ENCODE measurements at places on chromosomes 4 and X.

GRCh38 chr4:89077761-89078160, 20.8 kb upstream of the FAM13A start:
- DNase-seq: no peak

- DNase-seq: no peak
Measured at GRCh38 chr4:180665481-180665880, 1577.7 kb upstream of the TENM3 start.

GRCh38 chr4:147039976-147040575, 94.4 kb upstream of the TTC29 start:
- peak; percentile 22 for DNase-seq

DNA sequence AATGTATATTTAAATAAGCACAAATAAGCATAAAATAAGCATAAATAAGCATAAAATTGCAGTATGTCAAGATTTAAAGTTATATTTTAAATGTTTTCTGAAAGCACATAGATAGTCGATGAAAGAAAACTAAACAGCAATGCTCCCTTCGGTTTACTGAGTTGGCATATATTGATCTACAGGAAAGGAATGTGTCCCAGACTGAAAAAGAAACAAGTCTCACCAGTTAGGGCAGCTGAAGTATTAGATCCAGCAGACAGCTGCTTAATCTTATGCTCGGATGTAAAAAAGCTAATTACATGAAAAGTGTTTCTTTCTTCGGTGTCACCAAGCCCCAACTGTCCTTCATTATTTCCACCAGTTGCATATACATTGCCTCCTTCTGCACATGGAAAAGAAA, 8.7 kb downstream of the RPGR start:
- DNase-seq: no peak

DNA sequence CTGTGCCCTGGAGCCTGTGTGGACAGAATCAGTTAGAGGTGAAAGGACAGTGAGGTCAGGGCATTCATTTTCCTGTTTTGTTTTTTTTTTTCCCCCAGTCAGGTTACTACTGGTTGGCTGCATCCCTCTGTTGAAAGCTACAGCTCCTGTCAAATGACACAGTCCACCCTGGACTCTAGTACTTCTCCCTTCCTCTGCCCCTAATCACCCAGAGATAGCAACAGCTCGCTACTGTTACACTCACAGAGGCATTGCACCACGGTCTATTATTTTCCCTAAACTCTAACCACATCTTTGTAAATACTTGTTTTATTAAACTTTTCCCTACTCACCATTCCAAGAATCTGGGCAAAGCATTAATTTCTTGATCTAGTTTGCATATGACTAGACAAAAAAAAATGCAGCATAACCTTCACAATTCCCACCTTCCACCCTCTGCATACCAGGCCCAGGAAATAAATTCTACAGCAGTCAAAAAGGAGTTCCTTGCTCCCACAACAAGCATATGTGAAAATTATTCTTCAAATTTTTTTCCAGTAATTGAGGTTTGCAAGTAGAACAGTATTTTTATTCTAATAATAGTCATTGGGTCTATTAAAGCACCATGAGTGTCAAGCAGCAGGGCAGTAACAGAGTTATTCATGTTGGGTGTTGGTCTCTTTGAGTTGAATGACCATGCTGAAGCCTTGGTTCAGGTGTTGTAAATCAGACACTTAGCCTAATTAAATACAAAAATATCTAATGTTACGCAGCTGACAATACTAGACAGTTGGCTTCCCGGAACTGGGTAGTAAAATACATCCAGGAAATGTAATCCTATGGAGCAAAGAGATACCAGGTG, 329.2 kb downstream of the INPP4B start:
- no peak for DNase-seq

DNA sequence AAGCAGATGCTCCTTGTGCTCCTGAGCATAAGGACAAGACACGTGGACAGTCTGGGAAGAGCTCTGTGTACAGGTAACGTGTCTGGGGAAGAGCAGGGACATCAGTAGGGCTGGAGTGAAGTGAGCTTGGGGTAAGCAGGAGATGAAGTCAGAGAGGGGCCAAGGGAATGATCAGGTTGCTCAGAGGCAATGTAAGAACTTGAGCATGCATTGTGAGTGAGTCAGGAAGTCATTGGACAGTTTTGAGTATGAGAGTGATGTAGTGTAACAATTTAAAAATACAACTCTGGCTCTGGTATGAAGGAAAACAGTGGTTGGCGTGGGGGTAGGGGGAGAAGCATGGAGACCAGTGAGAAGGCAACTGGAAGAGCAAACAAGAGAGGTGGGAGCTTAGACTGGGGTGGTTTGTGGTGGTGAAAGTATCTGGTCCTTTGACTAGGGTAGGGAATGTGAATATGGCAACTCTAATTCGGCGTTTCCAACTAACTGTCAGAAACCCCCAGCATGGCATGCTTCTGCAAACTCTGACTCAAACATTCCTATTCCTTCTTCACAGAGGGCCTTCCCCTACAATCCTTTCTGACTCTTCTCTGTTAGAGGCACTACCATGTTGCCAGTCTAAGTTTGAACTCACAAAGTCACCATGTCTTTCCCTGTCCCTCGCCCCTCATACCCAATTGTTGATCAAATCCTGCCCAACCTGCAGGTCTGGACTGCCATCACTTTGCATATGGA, 57.2 kb downstream of the STBD1 start:
- DNase-seq: no peak
